ENCODE measurements at places on chromosomes 2 and 18. TPM values are rescaled to one million over a fixed set of nuclear protein-coding genes. Genes with fewer than 3 reads are reported as not detected.

The LCLAT1 gene
- total RNA-seq, result 14.6 TPM

- DNase-seq, result no peak
Observed at GRCh38 chr2:107018366-107018765, 132.4 kb upstream of the ST6GAL2 start.

- no peak for DNase-seq
Observed at GRCh38 chr2:156338578-156338977, 6.1 kb upstream of the NR4A2 start.

The CNPPD1 gene
- total RNA-seq, result 16.5 TPM

GRCh38 chr2:158125756-158126498 lies 24.3 kb downstream of the UPP2 start:
- no peak for DNase-seq

The MAL gene
- total RNA-seq, result not detected

GRCh38 chr2:127020536-127020935 lies 86.4 kb downstream of the BIN1 start:
- DNase-seq, result no peak

DNA sequence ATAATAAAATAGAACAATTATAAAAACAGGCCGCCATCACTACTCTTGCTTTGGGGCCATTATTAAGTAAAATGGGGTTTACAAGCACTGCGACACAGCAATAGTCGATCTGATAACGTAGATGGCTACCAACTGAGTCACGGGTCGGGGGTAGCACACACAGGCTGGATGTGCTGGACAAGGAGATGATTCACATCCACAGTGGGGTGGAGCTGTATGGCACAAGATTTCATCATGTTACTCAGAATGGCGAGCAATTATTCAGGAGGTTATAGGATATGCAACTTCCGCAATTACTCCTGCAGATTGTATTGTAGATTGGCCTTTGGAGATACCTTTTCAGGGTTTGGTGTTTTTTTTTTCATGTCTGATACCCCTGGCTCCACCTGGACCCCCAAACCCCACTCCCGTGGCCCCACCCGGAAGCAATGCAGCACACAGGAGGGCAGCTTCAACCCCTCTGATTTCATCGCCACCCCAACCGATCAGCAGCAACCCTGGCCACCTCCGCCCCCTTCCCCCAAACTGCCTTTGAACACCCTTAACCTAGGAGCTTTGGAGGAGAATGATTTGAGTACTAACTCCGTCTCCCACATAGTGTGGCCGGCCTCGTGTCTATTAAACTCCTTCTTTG lies 21.4 kb upstream of the MLPH start:
- no peak for DNase-seq

GRCh38 chr18:56803051-56803450 lies 151.9 kb downstream of the WDR7 start:
- DNase-seq, result no peak

GRCh38 chr2:60385648-60386047 lies 167.8 kb downstream of the BCL11A start:
- DNase-seq, result no peak

- peak; percentile 55 for DNase-seq
Observed at GRCh38 chr2:199488772-199489400, 31.1 kb upstream of the SATB2 start.

DNA sequence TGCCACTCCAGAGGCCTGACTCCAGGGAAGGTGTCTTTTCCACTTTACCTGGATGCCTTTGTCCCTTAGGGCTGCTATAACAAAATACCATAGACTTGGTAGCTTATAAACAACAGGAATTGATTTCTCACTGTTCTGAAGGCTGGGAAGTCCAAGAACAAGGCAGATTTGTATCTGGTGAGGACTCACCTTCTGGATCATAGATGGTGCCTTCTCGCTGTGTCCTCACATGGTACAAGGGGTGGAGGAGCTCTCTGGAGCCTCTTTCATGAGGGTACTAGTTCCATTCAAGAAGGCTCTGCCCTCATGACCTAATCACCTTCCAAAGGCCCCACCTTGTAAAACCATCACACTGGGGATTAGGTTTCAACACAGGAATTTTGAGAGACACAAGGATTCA lies 52.1 kb downstream of the SLC4A3 start:
- DNase-seq, result no peak

The ZSWIM2 gene
- not detected for total RNA-seq

The SIX2 gene
- total RNA-seq, result not detected

DNA sequence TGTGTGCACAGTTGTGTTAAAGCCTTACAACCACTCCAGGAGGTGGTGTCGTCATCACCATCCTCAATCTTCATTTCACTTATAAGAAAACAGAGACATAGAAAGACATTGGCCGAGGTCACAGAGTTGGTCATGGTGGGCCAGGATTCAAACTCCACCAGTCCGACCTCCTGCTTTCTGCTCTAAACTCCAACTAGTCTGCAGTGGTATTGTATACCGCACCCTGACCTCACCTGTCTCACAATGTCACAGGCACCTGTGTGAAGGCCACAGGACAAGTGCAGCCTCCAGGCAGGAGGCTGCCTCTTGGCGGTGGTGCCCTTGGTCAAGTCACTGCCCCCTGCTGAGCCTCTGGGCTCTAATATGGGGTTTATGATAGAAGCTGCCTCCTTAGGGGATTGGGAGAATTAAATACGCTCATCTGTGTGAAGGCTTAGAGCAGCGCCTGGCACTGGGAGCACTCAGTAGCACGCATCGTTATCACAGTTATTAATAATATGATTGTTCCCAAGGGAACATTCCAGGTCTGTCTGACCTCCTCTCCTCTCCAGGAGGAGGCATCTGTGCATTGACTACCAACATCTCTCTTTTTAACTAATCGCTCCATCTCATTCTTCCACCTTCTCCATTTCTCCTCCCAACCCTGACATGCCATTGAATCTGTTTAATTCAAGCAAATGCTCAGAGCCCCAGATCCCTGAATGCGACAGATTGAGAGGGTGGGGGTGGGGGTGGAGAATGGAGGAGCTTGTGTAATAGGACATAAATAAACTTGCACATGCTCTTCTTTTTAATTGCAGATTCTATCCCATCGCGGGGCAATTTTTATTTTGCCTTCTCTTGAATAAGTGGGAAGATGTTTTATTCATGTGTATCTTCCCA lies 112.7 kb downstream of the MCFD2 start:
- DNase-seq, result no peak

DNA sequence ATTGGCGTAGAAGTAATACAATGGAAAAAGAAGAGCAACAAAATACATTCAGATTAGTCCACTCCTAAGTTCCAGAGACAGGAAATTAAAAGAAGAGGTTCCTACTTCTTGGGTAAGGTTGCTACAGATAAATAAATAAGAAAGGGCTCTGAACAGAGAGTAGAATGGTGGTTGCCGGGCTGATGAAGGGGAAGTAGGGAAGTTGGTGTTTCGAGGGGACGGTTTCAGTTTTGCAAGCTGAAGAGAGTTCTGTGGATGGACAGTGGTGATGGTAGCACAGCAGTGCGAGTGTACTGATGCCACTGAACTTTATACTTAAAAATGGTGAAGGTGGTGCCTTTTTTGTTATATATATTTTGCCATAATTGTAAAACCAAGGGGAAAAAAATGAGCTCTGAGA lies 48.2 kb downstream of the CABYR start:
- DNase-seq, result no peak

DNA sequence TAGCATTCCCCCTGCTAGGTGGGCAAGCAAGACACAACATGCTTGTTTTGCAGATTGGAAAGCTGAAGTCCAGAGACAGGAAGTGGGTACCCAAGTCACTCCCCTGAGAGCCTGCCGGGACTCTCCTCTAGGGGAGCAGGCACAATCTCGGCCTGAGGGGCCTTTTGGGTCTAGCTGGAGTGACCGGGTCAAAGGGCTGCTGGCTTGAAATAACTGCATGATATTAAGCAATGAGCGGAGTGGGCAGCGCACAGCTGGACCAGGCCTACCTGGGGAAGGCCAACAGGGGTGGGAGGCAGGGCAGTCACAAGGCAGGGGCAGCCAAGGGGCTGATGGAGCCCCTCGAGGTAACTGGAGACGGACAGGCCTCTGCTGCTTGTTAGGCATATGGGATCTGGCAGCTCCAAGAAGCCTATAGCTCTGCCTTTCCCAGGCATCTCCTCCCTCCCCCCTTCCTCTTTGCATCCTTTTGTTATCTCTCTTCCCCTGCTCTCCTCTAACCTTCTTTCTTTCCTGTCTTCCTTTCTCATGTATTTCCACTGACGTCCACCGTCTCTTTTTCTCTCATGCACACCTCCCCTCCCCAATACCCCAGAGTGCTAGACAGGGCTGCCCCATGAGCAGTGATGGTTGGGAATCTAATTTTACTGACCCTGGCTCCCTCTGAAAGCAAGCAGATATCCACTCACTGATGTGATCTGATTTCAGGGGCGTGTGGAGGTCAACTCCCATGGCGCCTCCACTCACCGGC lies 237.5 kb downstream of the LOXHD1 start:
- no peak for DNase-seq

The SLC14A1 gene
- total RNA-seq, result 96.7 TPM

DNA sequence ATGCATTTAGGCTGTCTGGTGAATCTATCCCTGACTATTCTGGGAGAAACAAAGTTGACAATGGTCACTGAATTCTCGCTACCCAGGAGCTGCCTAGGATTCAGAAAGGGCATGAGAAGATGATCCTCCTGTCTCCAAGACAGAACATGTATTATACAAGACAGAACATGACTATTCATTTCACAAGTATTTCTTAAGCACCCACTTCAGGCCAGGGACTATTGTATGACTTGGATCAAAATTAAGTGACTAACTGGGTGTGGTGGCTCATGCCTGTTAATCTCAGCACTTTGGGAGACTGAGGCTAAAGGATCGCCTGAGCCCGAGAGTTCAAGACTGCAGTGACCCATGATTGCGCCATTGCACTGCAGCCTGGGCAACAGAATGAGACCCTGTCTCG lies 235.8 kb upstream of the RAB12 start:
- DNase-seq, result no peak

- DNase-seq, result no peak
Observed at GRCh38 chr2:34307636-34308035, 708.5 kb upstream of the FAM98A start.

GRCh38 chr2:212712466-212712865 lies 173.9 kb upstream of the ERBB4 start:
- no peak for DNase-seq

- no peak for DNase-seq
Observed at GRCh38 chr18:4248686-4249085, 206.4 kb downstream of the DLGAP1 start.

- no peak for DNase-seq
Observed at GRCh38 chr2:101355401-101356054, 31.8 kb downstream of the CREG2 start.

GRCh38 chr2:157789933-157790511 lies 86.1 kb downstream of the ACVR1 start:
- no peak for DNase-seq

GRCh38 chr2:86300496-86300895 lies 36.9 kb downstream of the REEP1 start:
- DNase-seq, result no peak

DNA sequence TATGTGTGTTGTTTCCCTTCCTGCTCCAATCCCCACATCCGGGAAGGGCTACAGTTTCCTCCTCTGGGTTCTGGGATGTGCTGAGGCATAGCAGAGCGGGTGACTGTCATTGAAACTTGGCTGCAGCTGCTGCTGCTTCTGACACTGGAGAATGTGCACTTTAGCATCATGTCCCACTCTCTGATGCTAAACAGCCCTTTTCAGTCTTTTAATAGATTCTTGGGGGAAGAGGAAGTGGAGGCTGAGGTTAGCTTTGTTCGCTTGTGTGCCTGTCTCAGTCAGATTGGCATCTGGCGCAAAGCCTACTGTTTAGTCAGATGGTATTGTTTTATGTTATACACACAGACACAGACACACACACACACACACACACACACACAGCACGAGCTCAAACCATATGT lies 136.5 kb upstream of the RND3 start:
- DNase-seq, result no peak

GRCh38 chr2:187390891-187391290 lies 57.2 kb downstream of the CALCRL start:
- no peak for DNase-seq

DNA sequence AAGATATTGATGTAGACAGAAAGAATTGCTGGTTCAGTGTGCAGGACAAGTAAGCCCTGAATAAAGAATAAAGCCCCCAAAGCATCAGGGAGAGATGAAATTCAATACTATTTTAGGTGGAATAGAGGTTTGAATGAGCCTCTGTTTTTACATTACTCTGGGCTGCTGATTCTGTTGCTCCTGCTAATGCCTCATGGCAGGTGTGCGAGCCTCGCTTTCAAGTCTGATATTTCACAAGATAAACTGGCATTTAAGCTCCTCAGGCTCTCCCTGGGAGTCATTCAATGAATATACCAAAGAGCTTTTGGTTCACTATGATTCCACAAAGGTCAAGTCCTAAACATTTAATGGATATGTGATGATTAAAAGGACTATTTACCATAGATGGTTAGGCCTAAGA lies 601.0 kb upstream of the SLC39A10 start:
- no peak for DNase-seq

The MAP3K19 gene
- not detected for total RNA-seq

DNA sequence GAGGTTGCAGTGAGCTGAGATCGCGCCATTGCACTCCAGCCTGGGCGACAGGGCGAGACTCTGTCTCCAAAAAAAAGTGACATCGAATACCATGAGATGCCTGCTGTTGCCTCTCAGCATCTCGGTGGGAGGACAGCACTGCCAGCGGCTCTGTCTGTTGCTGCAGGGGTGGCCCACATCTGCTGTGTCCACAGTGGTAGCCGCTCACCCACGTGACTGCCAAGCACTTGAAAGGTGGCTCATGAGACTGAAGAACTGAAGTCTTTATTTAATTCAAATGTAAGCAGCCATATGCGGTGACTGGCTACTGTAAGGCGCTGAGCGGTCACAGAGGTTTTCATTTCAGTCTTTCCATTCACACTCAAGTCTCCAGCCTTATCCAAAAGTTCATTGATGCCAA lies 25.8 kb downstream of the IMPA2 start:
- DNase-seq, result no peak

The RPRM gene
- not detected for total RNA-seq

GRCh38 chr18:70469916-70470315 lies 181.1 kb downstream of the SOCS6 start:
- DNase-seq, result no peak

The MDH1 gene
- 75.6 TPM for total RNA-seq

The PPP4R1 gene
- total RNA-seq, result 30.1 TPM

DNA sequence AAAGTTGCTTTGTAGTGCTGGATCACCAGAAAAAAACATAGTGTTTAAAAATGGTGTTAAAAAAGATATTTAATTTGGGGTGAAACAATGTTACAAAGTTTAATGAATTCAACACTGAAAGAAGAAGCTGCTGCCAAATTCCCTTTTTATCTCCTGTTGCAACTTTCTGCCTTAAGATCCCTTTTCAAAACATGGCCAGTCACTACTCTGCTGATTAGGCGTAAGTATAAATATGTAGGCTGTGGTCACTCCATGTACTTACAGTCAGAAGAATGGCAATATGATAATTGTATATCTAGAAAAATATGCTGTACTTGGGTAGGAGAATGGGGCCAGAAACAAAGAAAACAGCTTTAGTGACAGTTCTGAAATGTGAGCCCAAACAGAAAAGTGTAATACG lies 123.5 kb upstream of the ZBTB14 start:
- no peak for DNase-seq

GRCh38 chr2:200763422-200763821 lies 48.3 kb upstream of the BZW1 start:
- DNase-seq, result no peak

The C2orf78 gene
- total RNA-seq, result not detected

GRCh38 chr18:45023519-45023918 lies 342.8 kb downstream of the SETBP1 start:
- no peak for DNase-seq

Measured in liver (tissue), 10 donors.